ENCODE measurements at places on chromosomes 12 and 14.

- DNase-seq, result no peak
These were observed 1.2 kb upstream of the KCNMB4 start for GRCh38 chr12:70364695-70365397.

- DNase-seq, result peak; percentile 99
These were observed 49.7 kb downstream of the PSMA6 start for GRCh38 chr14:35341751-35342488.

DNA sequence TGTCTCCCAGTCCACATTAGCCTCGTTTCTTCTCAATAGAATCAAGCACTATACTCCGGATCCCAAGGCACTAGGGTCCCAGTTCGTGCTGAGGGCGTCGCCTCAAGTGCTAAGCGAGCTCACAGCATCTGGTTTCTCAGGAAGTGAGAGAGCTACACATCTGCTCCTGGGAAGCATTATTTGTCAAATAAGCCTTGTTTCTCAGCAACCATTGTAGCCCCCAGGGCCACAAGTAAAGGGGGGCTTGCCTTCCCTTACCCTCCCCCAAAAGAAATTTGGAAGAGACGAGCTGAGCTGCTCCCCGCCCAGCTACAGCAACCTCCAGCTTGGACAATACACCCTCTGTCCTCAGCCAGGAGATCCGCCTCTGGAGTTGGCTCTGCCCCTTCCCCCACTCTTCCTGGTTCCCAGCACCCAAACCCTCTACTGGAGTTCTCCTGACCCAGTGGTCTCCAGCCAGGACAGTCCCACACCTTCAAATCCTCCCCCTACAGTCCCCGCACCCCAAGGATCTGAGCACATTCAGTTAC is 5.7 kb upstream of the TNS2 start:
- DNase-seq, result peak; percentile 78

- no peak for DNase-seq
These were observed at the start of gene ALX1 for GRCh38 chr12:85280165-85280983. TSS of gene ALX1 (plus strand) at chr12:85280220. CDS start at chr12:85280262, 42 bp downstream.

GRCh38 chr12:113613414-113613813 is 141.7 kb upstream of the LHX5 start:
- no peak for DNase-seq

DNA sequence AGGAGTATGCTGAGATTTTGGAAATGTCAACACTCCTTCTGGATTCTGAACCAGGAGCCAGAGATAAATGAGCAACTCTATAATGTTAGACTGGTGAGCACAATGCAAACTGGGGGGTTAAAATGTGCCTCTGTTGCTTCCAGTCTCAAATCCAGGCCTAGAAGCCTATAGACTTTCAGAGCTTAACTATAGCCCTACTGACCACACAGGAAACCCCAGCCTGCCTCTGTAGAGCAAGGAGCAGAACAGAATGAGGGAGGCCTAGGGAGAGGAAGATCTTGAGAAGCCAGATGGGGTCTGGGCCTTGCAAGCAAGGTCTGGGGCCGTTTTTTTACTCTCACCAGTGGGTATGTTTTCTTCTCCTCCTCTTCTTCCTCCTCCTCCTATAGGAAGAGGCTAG is 225.4 kb upstream of the KITLG start:
- no peak for DNase-seq

GRCh38 chr14:84894254-84894653 is 635.7 kb upstream of the FLRT2 start:
- DNase-seq, result no peak

- no peak for DNase-seq
These were observed 78.2 kb downstream of the HMGA2 start for GRCh38 chr12:65902500-65902899.

GRCh38 chr12:63958876-63959580 is 114.5 kb downstream of the SRGAP1 start:
- no peak for DNase-seq

GRCh38 chr12:43333644-43334043 is 218.4 kb downstream of the ADAMTS20 start:
- DNase-seq, result no peak

GRCh38 chr12:70122804-70123203 is 120.4 kb upstream of the CNOT2 start:
- DNase-seq, result no peak

DNA sequence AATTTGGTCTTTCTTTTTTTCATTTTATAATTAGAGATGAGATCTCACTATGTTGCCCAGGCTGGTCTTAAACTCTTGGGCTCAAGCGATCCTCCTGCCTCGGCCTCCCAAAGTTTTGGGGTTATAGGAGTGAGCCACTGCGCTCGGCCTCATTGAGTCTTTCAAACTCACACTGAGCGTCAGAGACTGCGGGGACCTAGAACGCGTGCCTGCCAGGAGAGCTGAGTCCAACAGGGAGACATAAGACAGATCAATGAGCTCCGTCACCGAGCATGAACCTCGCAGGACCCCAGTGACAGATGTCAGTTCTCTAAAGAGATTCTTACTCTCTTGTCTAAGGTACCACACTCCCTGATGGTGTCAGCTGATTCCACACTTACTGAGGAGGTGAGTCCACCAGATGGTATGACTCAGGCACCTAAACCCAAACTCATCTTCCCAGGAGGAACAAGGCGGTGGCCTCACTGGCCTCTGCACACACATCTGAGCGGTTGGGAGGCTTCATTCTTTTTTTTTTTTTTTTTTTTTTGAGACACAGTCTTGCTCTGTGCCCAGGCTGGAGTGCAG is 58.9 kb downstream of the CCDC88C start:
- DNase-seq, result no peak

DNA sequence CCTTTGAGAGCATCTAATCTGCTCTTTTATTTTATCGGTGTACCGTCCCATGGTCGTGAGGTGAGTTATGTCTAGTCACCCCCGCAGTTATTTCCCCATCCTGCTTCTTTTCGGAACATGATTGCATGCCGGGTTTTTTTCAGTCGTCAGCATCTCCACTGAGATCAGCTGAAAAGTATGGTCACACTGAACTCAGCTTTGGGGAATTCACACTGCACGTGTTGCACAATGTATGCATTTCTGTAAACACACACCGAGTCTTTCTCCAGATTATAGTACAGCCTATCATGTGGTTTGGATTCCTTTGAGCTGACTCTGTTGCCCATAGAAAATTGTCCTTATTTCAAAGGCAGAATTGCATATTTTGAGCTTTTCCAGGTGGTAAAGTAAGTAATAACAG is 24.6 kb downstream of the PLXNC1 start:
- no peak for DNase-seq

- DNase-seq, result no peak
These were observed 72.4 kb upstream of the GZMB start for GRCh38 chr14:24706351-24706750.

DNA sequence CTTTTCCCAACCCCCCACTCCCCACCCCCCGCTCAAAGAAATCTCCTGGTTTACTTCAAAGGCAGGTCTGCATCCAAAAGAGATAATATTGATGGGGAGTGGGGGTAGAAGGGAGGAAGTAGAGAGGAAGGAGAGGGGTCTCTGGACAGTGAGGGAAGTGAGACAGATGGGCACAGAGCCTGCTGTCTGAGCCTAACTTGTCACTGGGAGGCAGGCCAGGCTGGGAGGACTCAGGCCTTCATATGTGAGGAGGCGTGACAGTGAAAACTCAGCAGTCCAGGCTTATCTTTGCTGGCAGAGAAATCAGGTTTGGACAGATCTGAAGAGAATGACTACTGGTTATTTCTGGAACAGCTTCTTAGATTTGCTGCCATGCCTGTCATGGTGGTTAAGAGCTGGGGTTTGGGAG is 192.3 kb downstream of the NUAK1 start:
- peak; percentile 72 for DNase-seq

- no peak for DNase-seq
These were observed 10.4 kb upstream of the OSBPL8 start for GRCh38 chr12:76569685-76570604.

GRCh38 chr14:35470755-35471154 is 63.2 kb upstream of the INSM2 start:
- no peak for DNase-seq

DNA sequence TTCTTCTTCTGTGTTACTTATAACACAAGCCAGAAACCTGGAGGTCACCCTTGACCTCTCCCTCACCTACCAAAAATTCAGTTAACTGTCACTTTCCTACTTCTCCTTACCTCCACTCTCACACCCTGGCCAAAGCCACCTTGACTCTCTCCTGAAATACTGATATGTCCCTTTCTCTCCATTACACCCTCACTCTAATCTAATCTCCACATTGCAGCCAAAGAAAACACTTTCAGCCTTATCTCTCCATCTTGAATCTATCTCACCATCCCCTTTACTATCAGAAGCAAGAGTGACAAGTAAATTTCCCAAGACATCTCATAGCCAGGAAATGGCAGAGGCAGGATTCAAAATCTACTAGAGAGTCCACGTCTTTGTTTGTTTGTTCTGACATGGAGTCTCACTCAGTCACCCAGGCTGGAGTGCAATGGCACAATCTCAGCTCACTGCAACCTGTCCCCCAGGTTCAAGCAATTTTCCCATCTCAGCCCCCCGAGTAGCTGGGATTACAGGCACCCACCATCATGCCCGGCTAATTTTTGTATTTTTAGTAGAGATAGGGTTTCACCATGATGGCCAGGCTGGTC is 28.0 kb upstream of the USP15 start:
- no peak for DNase-seq

GRCh38 chr14:68593806-68594536 is 198.9 kb downstream of the ZFP36L1 start:
- no peak for DNase-seq

Data from coronary artery (tissue), 2 donors.